ENCODE measurements at places on chromosomes 6 and 20. TPM values are rescaled to one million over a fixed set of nuclear protein-coding genes. Genes with fewer than 3 reads are reported as not detected.

- H3K27ac ChIP-seq: no peak overlapping the region
- no peak overlapping the region for H3K4me3 ChIP-seq
- no peaks in the 10 kb centered on the region for H3K27me3 ChIP-seq
Measured at GRCh38 chr20:15949391-15949790, 623.9 kb downstream of the KIF16B start.

- peaks cover 46% of the 10 kb centered on the region for H3K27me3 ChIP-seq
- H3K4me1 ChIP-seq: peaks cover 11% of the 10 kb centered on the region
- no peak overlapping the region for H3K4me3 ChIP-seq
Measured at GRCh38 chr6:41657131-41658094, 19.1 kb downstream of the MDFI start.

MYT1 gene
- 0.11 TPM for total RNA-seq

HRH3 gene
- not detected for total RNA-seq

- H3K4me1 ChIP-seq: no peaks in the 10 kb centered on the region
- no peak for DNase-seq
- H3K4me3 ChIP-seq: no peak overlapping the region
- H3K27me3 ChIP-seq: no peaks in the 10 kb centered on the region
- no peak overlapping the region for H3K27ac ChIP-seq
Measured at GRCh38 chr6:133001040-133001565, 186.7 kb downstream of the RPS12 start.

FAM83B gene
- 0.63 TPM for total RNA-seq

CD40 gene
- 6.8 TPM for total RNA-seq

HLA-DMB gene
- total RNA-seq: 9.1 TPM

TNFRSF6B gene
- 0.27 TPM for total RNA-seq

- no peaks in the 10 kb centered on the region for H3K4me1 ChIP-seq
- no peak overlapping the region for H3K27ac ChIP-seq
- H3K4me3 ChIP-seq: no peak overlapping the region
- no peaks in the 10 kb centered on the region for H3K36me3 ChIP-seq
- H3K27me3 ChIP-seq: no peaks in the 10 kb centered on the region
- no peak for DNase-seq
Measured at GRCh38 chr6:48449002-48449401, 338.0 kb upstream of the PTCHD4 start.

DNA sequence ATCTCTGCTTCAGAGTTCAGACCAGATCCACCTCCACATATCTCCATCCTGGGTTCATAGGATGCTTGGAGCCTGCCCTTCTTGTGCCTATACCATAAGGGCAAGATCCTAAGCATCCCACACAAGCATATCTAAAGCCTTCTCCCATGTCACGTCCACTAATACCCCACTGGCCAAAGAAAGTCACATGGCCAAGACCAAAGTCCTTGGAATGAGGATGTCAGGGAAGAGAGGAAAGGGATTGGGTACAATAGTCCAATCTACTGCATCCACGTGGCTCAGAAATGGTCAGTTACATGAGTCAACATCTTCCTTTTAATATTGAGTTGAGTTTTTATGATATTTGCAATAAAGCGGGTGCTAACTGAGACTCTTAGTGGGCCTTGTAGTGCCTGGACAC lies 515.9 kb upstream of the SULF2 start:
- no peak for DNase-seq
- H3K36me3 ChIP-seq: no peaks in the 10 kb centered on the region
- peaks cover 10% of the 10 kb centered on the region for H3K27me3 ChIP-seq
- peaks cover 8% of the 10 kb centered on the region for H3K4me1 ChIP-seq
- no peak overlapping the region for H3K4me3 ChIP-seq

GRCh38 chr6:121847806-121848522 lies 412.5 kb downstream of the GJA1 start:
- no peaks in the 10 kb centered on the region for H3K36me3 ChIP-seq
- no peak overlapping the region for H3K4me3 ChIP-seq
- H3K4me1 ChIP-seq: peaks cover 51% of the 10 kb centered on the region
- no peak for DNase-seq
- no peaks in the 10 kb centered on the region for H3K27me3 ChIP-seq

PGC gene
- not detected for total RNA-seq

DNA sequence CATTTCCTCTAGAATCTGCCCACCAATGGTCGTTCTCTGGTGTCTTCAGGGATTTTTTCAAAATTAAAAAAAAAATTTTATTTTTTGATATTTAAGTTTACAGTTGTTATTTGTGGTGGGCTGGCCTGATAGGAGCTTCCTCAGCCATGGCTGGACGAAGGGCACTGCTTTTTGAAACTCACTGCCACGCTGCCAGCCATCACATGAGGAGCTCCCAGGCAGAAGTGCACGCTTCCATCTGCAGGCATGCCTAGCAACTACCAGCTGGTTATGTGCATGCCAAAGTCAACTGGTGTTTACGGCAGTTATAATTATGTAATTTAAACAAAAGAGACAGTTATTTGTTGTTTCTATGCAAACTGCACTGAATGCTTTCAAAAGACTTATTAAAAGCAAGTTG lies 105.1 kb downstream of the IRF4 start:
- no peak overlapping the region for H3K4me3 ChIP-seq
- H3K27me3 ChIP-seq: no peaks in the 10 kb centered on the region
- H3K27ac ChIP-seq: no peak overlapping the region
- H3K4me1 ChIP-seq: no peaks in the 10 kb centered on the region

ADGB gene
- not detected for total RNA-seq

IPCEF1 gene
- total RNA-seq: 1.7 TPM

DNA sequence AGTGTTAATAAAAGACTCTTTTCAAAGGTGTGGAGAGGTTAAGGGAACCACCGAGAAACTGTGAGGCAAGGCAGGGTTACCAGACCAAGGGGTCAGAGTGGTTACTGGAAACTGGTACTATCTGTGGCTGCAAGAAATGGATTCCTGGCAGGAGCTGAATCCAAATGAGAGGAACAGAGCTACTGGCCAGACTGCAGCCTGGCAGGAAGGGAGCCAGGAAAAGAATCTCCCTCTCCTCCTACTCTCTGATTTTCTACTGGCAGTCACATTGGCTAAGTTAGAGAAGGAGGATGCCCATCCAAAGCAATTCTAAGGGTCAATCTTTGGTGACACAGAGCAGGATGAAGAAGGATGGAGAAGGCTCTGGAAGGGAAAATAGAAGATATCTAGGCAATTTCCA lies 211.5 kb downstream of the GRM1 start:
- no peaks in the 10 kb centered on the region for H3K36me3 ChIP-seq
- H3K27me3 ChIP-seq: no peaks in the 10 kb centered on the region
- no peaks in the 10 kb centered on the region for H3K4me1 ChIP-seq
- DNase-seq: no peak
- no peak overlapping the region for H3K4me3 ChIP-seq

DNA sequence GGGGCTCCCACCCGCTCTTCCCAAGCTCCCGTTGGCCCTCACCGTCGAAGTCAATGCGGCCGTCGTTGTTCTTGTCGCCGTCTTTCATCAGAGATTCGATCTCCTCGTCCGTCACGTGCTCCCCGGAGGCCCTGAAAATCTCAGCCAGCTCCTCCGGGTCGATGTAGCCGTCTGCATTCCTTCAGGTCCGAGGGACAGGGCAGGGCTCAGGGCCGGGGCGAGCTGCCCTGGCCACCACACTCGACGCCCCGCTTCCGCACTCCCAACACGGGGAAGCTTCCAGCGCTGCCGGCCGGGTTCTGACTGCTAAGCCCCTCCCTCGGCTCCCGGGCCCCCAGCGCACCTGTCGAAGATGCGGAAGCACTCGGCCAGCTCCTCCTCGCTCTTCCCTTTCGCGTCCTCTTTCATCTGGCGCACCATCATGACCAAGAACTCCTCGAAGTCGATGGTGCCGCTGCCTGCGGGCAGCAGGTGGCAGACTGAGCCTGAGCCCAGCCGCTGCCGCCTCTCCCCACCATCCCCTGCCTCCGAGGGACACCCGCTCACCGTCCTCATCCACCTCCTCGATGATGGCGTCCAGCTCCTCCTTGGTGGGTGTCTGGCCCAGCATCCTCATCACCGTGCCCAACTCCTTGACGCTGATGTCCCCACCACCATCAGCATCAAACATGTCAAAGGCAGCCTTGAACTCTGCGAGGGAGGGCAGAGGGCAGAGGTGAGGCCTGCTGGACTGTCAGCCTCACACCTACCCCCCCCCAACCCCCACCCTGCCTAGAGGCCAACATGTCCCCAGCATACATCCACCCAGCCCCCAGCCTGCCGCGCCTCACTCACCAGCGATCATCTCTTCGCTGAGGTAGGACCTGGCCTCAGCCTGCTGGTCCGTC lies 2.9 kb downstream of the TNNC2 start:
- H3K4me1 ChIP-seq: peaks cover 35% of the 10 kb centered on the region
- H3K36me3 ChIP-seq: no peaks in the 10 kb centered on the region
- peak; percentile 36 for DNase-seq

DNA sequence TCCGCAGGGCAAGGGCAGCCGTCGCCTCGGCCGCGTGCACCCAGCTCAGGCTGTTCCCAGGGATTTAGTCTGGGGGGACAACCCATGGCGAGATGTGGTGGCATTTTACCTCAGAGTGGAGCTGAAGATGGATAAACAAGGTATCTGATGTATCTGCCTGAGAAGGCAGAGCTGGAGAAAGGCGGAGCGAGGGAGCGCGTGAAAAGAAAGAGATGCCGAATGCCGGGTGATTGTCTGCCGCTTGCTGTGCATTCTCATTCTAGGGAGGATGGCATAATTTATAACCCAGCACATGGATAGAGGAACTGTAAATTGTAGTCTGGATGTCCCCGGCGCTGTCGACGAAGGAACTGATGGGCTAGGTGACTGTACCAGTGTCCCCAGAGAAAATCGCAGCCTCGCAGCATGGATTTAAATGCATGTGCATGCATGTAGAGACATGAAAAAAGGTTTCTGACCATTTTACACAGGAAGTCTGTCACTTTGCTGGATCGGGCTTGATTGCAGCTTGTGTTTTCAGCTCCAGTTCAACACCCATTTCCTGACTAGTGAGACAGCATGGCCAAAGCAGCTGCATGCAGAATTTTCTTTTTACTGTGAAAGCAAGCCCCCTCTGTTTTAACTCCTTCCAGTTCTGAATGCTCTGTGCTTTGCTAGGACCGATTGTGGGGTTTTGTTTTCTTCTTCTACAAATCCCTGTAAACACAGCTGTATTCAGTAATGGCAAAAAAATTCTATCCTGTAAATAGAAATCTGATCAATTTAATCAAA lies 149.7 kb downstream of the PRL start:
- no peaks in the 10 kb centered on the region for H3K36me3 ChIP-seq
- DNase-seq: no peak
- H3K4me3 ChIP-seq: peak overlapping the region; percentile 55
- no peaks in the 10 kb centered on the region for H3K27me3 ChIP-seq

- peaks cover 62% of the 10 kb centered on the region for H3K4me1 ChIP-seq
- peak; percentile 57 for DNase-seq
- H3K27me3 ChIP-seq: no peaks in the 10 kb centered on the region
- H3K36me3 ChIP-seq: no peaks in the 10 kb centered on the region
- H3K4me3 ChIP-seq: peak within 1 kb of the TSS; percentile 93
- peak within 1 kb of the TSS; percentile 97 for H3K27ac ChIP-seq
Measured at GRCh38 chr6:7107578-7108195, at the start of gene RREB1. TSS of gene RREB1 (plus strand) at chr6:7107961. CDS start at chr6:7181912, 73,951 bp downstream.

GRCh38 chr6:160461641-160462040 lies 113.5 kb downstream of the SLC22A3 start:
- no peak overlapping the region for H3K27ac ChIP-seq
- no peak for DNase-seq
- H3K4me3 ChIP-seq: no peak overlapping the region
- no peaks in the 10 kb centered on the region for H3K4me1 ChIP-seq
- peaks cover 13% of the 10 kb centered on the region for H3K27me3 ChIP-seq

GRCh38 chr20:57524511-57525176 lies at the start of gene CTCFL:
TSS of gene CTCFL (minus strand) at chr20:57525140. CDS start at chr20:57524205, 935 bp downstream.
- no peaks in the 10 kb centered on the region for H3K36me3 ChIP-seq
- no peak within 1 kb of the TSS for H3K27ac ChIP-seq
- DNase-seq: no peak
- H3K4me3 ChIP-seq: no peak within 1 kb of the TSS
- H3K27me3 ChIP-seq: peaks cover 17% of the 10 kb centered on the region

DDX43 gene
- 0.41 TPM for total RNA-seq

DNA sequence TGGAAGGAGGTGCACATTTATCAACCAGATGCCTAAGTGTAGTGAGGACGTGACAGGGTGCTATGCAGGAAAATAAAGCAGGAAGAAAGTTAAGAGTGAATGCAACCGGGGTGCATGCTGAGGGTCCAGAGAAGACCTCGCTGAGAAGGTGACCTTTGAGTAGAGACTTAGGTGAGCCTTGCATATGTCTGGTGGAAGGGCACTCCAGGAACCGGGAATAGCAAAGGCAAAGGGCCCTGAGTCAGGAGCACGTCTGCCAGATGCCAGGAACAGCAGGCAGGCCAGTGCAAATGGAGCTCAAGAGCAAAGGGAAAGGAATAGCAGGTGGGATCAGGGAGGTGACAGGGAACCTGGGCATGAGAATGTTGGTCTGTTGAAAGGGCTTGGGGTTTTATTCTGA lies 445.5 kb downstream of the PREX1 start:
- DNase-seq: no peak
- no peak overlapping the region for H3K27ac ChIP-seq
- H3K36me3 ChIP-seq: no peaks in the 10 kb centered on the region
- no peaks in the 10 kb centered on the region for H3K4me1 ChIP-seq
- H3K4me3 ChIP-seq: no peak overlapping the region
- H3K27me3 ChIP-seq: peaks cover 11% of the 10 kb centered on the region

SLC32A1 gene
- total RNA-seq: not detected

DNA sequence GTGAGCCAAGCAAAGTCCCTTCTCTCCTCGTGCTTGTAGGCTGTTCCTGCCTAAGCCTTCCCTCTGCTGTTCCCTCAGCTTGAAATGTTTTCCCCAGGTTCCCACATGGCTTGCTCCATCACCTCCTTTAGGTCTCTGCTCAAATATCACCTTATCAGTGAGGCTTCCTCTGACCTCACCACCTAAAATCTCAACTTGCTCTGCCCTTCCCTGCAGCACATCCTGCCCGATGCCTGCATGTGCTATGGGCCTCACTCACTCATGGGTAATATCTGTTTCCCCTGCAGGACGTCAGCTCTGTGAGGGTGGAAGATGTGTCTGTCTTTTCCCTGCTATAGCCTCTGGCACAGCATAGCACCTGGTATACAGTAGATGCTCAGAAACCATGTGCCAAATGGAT lies 29.9 kb upstream of the FKBP1A start:
- H3K4me1 ChIP-seq: no peaks in the 10 kb centered on the region
- no peaks in the 10 kb centered on the region for H3K36me3 ChIP-seq
- H3K27ac ChIP-seq: no peak overlapping the region
- H3K27me3 ChIP-seq: peaks cover 22% of the 10 kb centered on the region
- DNase-seq: no peak

TSHZ2 gene
- 3.1 TPM for total RNA-seq

- H3K27me3 ChIP-seq: no peaks in the 10 kb centered on the region
- no peak overlapping the region for H3K4me3 ChIP-seq
- DNase-seq: no peak
- H3K27ac ChIP-seq: no peak overlapping the region
Measured at GRCh38 chr6:136608991-136609390, 58.8 kb upstream of the MAP7 start.

PFDN4 gene
- 23.4 TPM for total RNA-seq

All from left ventricle myocardium inferior (tissue), 1 donor.